NCI-H345 (cell line): ENCODE measurements at places on chromosomes 2 and 18.

GRCh38 chr2:157938556-157938955 lies 62.4 kb upstream of the ACVR1 start:
- DNase-seq = no peak

GRCh38 chr2:112893752-112894151 lies 17.2 kb upstream of the IL37 start:
- DNase-seq = no peak

DNA sequence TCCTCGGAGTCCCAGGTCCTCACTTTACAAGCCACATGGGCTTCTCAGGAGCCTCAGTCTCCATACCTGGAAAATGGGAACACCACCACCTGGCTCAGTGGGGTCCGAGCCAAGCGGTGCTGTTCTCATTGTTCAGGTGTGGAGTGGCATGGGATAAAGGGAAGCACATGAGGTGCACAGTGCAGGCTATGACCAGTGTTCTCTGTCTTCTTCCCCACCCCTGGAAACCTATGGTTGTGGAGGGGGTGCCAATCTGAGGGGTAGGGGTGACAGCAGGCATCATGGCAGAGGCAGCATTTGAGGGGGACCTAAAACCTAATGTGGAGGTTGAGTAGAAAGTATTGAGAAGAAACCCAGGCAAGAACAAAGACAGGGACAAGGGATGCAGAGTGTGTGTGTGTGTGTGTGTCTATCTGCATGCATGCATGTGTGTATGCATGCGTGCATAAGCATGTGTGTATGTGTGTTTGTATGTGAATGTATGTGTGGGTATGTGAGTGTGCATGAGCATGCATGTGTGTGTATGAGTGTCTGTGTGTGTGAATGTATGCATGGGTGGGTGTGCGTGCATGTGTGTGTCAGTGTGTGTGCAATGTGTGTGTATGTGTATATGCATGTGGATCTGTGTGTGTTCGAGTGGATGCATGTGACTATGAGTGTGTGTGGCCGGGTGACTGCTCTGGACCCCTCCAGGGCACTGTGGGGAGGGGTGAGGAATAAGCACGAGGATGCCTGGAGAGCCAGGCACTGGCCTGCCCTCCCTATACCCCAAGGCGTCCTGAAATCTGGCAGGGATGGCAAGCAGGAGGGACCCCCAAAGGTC lies 4.0 kb downstream of the KIF1A start:
- no peak for DNase-seq

- no peak for DNase-seq
Observed at GRCh38 chr2:33660416-33661123, 61.5 kb upstream of the FAM98A start.

GRCh38 chr2:112133344-112133743 lies 4.8 kb upstream of the FBLN7 start:
- no peak for DNase-seq

- DNase-seq = no peak
Observed at GRCh38 chr2:173713904-173714555, 251.1 kb downstream of the SP3 start.
